ENCODE measurements at places on chromosomes 4 and X.

GRCh38 chr4:26772096-26772873, 88.4 kb upstream of the STIM2 start:
- DNase-seq = peak; percentile 13

GRCh38 chr4:47251348-47252135, 212.0 kb downstream of the COMMD8 start:
- no peak for DNase-seq

- no peak for DNase-seq
Measured at GRCh38 chr4:3252831-3253641, 4.1 kb downstream of the MSANTD1 start.

- peak; percentile 63 for DNase-seq
Measured at GRCh38 chr4:126264839-126265238, 950.1 kb downstream of the FAT4 start.

GRCh38 chr4:182843808-182844325, 73.3 kb downstream of the DCTD start:
- no peak for DNase-seq

- no peak for DNase-seq
Measured at GRCh38 chr4:87409420-87409939, 12.9 kb upstream of the NUDT9 start.

GRCh38 chrX:110358548-110358947, at the start of gene RTL9:
Gene RTL9 (plus strand): TSS chrX:110358848. CDS start chrX:110450618, 91,770 bp downstream.
- DNase-seq = no peak

GRCh38 chrX:42755815-42756214, 22.1 kb downstream of the PPP1R2C start:
- DNase-seq = peak; percentile 82

GRCh38 chr4:110705440-110705782, 82.5 kb upstream of the PITX2 start:
- no peak for DNase-seq

DNA sequence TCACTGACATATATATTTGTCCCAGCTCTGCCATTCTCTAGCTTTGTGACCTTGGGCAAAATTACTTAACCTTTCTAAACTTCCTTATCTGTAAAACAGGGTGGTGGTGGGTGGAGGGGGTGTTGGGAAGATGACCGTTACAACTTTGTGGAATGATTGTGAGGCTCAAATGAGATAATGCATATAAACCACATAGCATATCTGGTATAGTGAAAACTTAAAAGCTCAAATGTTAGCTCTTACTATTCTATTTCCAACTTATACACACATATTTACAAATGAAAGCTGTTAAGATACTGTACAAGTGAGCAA, 52.9 kb upstream of the HPRT1 start:
- DNase-seq = no peak

DNA sequence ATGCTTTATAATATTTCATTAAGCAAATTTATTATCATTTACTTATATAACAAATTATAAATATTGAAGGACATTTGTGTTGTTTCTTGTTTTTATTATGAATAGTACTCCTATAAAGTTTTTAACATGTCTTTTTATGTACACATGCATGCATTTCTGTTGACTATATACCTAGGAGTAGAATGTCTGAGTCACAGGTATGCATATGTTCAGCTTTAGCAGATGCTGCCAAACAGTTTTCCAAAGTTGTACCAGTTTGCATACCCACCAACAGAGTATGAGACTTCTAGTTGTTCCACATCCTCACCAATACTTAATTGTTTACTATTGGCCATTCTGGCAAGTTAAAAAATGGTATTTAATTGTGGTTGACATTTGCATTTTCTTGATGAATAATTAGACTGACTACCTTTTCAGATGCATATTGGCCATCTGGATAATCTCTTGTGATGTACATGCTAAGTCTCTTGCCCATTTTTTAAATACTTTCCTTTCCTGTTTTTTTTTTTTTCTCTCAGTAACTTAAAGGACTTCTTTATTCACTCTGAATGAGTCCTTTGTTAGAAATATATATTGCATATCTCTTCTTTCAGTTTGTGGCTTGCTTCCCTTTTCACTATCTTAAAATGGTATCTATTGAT, 132.2 kb upstream of the TRIM2 start:
- no peak for DNase-seq

- DNase-seq = peak; percentile 54
Measured at GRCh38 chrX:112341598-112341997, 259.0 kb upstream of the TRPC5 start.

DNA sequence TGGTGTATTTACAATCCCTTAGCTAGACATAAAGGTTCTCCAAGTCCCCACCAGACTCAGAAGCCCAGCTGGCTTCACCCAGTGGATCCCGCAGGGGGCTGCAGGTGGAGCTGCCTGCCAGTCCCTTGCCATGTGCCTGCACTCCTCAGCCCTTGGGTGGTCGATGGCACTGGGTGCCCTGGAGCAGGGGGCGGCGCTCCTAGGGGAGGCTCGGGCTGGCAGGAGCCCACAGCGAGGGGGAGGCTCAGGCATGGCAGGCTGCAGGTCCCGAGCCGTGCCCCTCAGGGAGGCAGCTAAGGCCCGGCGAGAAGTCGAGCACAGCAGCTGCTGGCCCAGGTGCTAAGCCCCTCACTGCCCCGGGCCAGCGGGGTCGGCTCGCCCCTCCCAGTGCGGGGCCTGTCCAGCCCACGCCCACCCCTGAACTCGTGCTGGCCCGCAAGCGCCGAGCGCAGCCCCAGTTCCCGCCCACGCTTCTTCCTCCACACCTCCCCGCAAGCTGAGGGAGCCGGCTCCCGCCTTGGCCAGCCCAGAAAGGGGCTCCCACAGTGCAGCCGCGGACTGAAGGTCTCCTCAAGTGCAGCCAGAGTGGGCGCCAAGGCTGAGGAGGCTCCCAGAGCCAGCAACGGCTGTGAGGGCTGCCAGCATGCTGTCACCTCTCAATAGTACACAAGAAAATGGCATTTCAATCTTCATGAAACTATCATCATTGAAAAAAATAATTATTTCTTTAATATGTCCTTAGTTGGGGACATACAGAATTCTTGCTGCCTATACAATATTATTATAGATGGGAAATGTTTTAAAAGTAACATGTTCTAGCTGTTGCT, 189.1 kb downstream of the SLC7A11 start:
- DNase-seq = no peak

GRCh38 chr4:116385583-116385982, 699.8 kb downstream of the TRAM1L1 start:
- no peak for DNase-seq

Measured in fibroblast of mammary gland (primary cell).